Activated CD4-positive, alpha-beta T cell treated with anti-CD3 and anti-CD28 coated beads, Interleukin-2, amount 50 U/mL, for 16 hours (primary cell): ENCODE measurements at places on chromosomes 13 and 19.
A peak's percentile ranks its signal among the peaks of the same experiment; 100 is the strongest.

DNA sequence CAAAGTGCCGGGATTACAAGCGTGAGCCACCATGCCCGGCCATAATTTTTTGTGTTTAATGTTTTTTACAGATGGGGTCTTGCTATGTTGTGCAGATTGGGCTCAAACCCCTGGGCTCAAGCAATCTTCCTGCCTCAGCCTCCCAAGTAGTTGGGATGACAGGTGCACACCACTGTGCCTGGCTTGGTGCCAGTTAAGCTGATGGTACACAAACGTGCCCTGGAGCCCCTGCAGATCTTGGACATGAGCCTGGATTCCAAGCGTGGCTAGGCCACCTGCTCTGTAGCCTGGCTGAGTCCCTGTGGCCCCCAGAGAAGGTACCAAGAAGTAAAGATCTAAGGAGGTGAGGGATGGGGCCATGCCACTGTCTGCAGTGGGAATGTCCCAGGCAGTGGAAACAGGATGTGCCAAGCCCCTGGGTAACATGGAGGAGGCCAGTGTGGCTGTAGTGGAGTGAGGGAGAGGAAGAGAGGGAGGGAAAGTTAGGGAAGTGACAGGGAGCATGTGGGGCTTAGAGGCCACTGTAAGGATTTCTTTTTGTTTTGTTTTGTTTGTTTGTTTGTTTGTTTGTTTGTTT is 7.0 kb downstream of the PRODH2 start:
- DNase-seq = no peak

- DNase-seq = no peak
Measured at GRCh38 chr13:100396776-100397175, 191.8 kb downstream of the GGACT start.

- DNase-seq = no peak
Measured at GRCh38 chr19:53870485-53870844, 2.8 kb downstream of the MYADM start.

- DNase-seq = no peak
Measured at GRCh38 chr19:5851302-5851701, at the start of gene FUT3. FUT3 (minus strand) TSS chr19:5851449.

DNA sequence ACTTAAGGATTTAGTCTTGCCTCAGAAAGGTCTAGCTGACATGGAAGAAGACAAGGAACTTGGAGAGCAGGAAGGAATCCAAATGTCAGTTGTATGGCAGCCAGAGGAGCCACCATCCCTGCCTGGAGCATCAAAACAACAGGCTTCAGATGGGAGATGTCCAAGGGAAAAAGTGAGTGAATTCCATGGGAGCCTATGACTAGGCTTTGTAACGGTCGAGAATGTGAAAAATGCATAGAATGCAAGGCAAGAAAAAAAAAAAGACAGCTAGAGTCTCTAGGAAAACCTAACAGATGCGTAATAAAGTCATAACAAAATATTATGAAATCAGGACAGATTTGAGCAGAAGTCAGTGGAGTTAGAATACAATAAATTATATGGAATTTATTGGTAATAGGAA is 183.7 kb upstream of the LSM14A start:
- no peak for DNase-seq

DNA sequence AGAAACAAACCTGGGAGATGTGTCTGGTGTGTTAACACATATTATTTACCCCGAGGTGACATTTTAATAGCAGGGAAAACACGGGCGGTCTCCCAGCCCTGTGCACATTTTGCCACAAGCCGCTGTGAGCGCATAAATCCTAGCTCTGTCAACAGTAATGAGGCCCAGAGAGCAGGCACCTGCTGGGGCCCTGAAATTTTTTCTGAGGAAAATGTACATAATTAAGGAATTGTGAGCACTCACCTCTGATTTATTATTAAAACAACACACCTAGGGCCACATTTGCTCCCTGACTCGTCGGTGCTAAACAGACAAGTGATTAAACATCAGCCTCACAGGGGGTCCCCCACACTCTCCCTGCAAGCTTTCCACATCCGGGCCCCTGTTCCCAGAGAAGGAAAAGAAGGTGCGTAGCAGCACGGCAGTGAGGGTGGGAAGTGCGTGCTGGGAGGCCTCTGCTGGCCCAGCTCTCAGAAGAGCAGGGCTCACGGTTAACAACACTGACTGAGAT is 616.3 kb downstream of the UQCRFS1 start:
- DNase-seq = no peak

DNA sequence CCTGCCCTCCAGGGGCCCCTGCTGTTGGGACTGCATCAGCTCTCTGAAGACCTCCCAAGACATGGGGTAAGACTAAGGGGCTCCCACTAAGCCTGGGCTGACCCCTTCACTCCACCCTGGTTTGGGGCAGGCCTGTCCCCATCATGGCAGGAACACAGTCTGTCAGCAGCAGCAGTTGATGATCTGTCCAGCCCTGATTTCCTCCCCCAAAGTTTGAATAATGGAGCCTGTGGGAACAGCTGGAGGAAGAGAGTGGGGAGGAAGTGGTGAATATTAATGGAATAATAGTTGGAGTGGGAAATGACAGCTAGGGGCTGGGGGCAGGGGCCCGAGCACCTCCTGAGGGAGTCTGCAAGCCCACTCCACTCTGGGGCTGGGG is 1.3 kb upstream of the B3GNT8 start:
- DNase-seq = no peak

- DNase-seq = no peak
Measured at GRCh38 chr13:50626101-50626547, 217.4 kb downstream of the DLEU7 start.

- no peak for DNase-seq
Measured at GRCh38 chr19:8513036-8513686, 806 bp downstream of the ZNF414 start.

GRCh38 chr13:95530178-95530577 is 22.3 kb upstream of the CLDN10 start:
- no peak for DNase-seq

DNA sequence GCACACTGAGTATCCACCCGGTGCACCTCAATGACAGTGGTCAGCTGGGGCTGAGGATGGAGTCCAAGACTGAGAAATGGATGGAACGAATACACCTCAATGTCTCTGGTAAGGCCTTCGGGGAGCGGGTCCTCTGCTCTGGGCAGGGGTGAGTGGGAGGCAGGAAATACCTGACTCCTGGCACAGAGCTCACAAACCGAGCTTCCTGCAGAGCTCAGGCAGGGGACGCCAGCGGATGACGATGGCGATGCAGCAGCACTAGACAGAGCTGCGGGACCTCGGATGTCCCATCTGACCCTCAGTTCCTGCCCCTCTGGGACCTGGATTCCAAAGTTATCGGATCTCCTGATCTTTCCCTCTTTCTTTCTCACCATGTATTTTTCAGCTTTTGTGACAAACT is 3.8 kb downstream of the CD22 start:
- DNase-seq = peak; percentile 16

- DNase-seq = no peak
Measured at GRCh38 chr13:44565881-44566280, 10.2 kb downstream of the TSC22D1 start.

DNA sequence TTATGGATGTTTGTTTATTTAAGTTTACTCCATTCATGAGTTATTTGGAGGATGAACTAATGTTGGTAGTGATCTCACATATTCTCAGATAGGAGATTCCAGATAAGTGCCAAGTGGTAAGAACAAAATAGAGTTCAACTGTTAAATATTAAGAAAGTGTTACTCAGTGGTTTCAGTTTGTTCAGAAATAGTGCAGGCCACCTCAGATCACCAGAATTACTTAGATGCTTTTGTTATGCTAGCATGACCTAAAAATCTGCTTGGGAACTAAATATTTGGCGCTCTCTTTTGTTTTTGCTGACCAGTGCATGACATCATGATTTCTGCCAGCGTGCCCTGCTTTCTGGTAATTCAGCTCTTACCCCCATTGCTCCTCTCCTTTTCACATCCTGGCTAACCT is 15.6 kb downstream of the CLDN10 start:
- no peak for DNase-seq

- DNase-seq = peak; percentile 28
Measured at GRCh38 chr19:17406887-17407196, 1.4 kb upstream of the BST2 start.

- DNase-seq = no peak
Measured at GRCh38 chr13:76289558-76289957, 596.6 kb downstream of the KCTD12 start.

GRCh38 chr19:3135961-3136683 is at the start of gene GNA15:
GNA15 (plus strand) TSS chr19:3136033; CDS start chr19:3136451, 418 bp downstream.
- peak; percentile 81 for DNase-seq

DNA sequence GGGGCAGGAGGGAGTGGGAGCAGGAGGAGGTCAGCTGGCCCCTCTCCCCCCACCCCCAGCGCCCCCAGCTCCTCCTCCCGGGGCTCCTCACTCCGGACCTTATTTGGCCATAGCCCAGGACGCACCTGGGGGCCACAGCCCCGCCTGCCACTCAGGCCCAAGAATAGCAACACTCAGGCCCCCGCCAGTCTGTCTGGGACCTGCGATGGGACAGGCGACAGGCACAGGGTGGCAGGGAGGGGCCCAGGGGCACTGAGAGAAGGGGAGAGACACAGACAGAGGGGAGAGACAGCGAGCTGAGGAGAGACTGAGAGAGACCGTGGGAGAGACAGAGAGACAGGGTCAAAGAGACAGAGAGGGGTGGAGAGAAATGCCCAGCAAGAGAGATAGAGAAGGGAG is 10.2 kb downstream of the JOSD2 start:
- no peak for DNase-seq

- no peak for DNase-seq
Measured at GRCh38 chr19:34327851-34328250, 37.1 kb upstream of the GPI start.

DNA sequence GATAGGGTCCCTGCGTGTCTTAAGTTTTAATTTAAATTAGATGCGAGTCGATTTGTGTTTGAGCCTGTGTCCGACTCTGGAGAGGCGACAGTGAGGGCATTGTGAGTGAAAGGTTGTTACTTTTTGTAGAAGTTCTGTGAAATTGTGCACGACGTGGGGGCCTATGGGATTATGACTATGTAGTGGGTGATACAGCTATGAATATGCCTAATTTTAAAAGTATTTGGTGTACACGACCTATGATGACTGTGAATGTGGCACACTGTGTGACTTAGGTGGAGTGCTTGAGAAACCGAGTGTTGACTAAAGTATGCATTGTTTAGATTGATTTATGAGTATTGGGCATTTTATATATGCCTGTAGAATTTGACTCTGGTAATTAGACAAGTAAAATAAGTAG is 646 bp downstream of the ZNF567 start:
- DNase-seq = no peak

DNA sequence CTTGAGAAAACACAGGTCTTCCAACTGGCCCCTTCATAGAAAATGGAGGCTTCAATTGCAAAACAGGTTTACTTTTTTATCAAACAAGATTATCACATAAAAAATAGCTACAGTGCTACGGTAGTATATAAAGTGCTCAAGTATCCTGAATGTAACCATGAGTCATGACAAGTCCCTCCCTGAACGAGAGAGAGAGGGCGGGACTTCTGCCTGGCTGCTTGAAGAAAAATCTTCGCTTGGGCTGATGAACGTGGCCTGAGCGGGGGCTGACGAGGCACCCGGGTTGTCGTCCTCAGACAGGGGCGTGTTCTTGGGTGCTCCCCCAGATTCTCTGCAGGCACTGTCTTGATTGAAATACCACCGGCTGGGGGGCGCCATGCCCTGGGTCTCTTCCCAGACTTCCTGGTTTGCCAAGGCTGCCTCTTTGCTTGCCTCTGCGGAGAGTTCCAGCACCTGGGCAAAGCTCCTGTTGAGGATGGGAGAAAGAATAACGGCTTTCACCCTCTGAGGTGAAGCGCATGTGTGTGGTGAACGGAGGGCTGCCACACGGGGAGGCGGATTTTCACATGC is 23.2 kb upstream of the CPAMD8 start:
- no peak for DNase-seq

DNA sequence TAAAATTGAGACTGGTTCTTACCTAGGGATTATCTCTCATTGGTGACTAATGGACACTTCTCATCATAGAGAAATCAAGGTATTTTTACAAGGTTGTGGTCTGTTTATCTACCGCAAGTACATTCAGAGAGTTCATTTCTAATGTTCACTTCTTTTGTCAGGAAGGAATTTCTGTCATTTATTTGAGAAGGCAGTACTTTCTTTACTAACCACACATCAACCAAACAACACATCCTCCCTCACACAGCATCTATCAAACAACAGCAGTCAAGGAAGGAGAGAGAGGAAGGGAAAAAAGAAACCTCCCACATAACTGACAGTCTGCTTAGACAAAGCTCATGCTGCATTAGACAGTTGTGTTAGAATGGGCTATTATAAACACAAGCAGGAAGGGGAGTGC is 182.3 kb upstream of the KLF12 start:
- no peak for DNase-seq

DNA sequence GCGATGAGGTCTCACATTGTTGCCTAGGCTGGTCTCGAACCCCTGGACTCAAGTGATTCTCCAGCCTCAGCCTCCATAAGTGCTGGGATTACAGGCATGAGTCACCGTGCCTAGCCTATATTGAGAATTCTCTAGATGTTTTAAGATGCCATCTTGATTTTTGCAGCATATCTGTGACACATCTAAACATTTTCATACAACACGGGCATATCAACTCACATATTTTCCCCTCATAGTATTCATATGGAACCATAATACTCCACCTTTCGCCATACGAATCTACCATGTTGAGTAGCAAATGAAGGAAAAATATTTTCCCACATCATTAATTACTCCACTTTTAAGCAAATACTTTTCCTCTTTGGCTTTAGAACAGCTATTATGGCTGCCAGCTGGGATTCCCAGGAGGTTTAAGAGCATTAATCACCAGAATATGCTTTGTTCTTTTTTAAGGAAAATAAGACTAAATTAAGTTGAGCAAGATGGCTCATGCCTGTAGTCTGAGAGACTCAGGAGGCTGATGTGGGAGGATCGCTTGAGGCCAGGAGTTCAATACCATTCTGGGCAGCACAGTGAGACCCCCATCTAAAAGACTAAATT is 56.9 kb upstream of the GTF2F2 start:
- no peak for DNase-seq

GRCh38 chr19:5707576-5708575 is 12.1 kb downstream of the LONP1 start:
- DNase-seq = no peak

DNA sequence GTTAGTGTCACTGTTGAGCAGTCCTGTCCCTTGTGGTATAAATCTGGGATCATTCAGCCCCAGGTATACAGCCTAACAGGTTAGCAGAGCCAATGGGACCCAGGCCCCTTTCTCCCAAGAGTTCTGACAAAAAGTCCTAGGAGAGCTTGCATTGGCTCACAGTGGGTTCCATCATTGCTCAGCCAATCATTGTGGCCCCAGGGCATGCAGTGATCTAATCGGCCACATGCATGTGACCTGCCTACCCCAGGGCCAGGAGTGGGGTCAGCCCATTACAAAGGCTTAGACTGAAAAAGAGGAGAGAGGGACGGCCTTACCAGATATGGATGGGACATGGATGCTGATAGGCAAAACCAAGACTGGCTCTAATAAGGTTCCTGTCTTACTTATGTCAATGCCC is 41.1 kb downstream of the SPTBN4 start:
- no peak for DNase-seq

GRCh38 chr13:66577358-66577757 is 652.8 kb downstream of the PCDH9 start:
- DNase-seq = no peak

- DNase-seq = peak; percentile 42
Measured at GRCh38 chr19:5001615-5002014, 32.7 kb downstream of the KDM4B start.

GRCh38 chr13:102978168-102978567 is 88.0 kb downstream of the SLC10A2 start:
- DNase-seq = no peak
